ENCODE measurements at places on chromosomes 16 and 17. TPM values are rescaled to one million over a fixed set of nuclear protein-coding genes. Genes with fewer than 3 reads are reported as not detected.

DNA sequence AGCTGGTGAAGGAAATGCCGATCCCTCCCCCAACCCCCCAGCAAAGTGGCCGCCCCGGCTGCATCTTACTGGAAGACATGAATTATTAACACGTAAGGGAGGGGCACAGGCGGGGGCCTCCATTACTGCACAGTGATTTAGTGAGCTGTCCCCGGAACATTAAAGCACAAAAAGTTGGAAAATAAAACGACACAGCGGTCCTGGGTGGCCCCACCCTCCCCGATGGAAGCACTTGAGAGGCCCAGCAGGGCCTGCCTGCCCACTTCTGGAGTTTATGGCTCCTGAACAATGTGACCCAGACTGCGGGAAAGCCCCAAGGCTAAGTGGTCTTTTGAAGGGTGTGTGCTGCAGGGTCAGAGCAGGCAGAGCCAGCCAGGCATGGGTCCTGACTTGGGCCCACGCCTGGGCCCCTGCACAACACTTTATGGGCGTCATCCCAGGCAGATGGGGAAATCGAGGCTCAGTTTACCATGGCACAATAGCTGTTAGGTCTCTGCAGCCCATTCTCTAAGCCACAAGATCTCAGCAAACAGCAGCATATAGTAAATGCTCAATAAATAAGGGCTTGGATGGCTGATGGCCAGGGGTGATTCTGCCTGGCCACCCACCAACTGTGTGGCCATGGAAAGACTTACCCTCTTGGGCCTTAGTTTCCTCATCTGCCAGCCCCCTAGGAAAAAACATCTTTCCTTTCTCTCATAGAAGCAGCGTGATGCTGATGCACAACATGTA, 22.8 kb downstream of the CCDC102A start:
- no peak for DNase-seq

DNA sequence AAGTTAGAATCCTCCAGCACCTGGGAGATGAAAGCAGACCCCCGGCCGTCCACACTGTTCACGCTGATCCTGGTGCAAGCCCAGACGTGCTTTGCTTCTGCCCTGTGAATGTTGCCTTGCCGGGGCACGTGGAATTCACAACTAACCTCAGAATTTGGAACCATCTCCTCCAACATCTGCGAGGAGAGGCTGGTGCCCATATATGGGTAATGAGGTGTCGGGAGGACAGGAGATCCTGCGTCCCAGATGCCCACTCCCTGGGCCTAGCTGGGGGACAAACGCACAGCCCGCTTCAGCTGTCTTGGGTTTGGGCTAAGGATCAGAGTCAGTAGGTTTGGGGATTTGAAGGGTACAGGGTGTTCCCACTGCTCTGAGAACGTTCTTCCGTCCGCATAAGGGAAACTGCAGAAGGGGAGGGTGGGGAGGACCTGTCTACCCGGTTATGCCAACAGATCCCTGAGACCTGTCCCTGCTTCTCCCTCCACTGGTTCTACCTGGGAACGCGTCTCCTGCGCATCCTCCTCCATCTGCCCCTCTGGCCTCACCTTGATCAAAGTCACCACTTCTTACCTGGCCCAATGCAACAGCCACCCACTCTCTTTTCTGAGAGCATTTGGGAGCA, 14.1 kb downstream of the PPL start:
- no peak for DNase-seq

DNA sequence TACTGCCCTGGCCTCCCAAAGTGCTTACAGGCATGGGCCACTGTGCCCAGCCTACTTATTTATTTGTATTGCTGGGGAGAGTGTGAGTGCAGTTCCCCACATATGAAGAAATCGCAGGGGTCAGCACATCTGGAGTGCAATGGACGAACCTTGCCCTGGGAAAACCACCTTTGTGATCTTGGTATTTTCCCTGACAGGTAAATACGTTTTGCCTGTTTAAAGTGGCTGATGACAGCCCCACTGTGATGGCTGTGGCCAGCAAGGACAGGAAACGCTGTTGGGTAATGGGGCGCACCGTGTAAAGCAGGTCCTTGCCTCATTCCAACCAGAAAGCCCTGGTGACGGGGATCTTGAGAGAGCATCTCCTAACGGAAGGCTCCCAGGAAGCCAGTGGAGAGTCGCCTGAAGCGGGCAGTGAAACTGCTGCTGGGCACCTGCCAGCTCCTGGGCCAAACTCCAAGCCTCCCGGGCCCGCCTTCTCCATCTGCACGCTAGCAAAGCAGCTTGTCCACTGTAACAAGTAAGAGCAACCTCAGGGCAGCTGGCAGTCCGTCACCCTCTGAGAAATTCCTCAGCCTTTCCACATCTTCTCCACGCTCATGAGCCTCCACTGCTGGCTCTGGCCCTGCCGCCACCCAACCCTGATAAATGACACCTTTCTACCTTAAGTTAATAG, 17.5 kb downstream of the EMC8 start:
- no peak for DNase-seq

CMTR2 gene
- total RNA-seq = 12.0 TPM

CLEC19A gene
- not detected for total RNA-seq

FBXW10B gene
- total RNA-seq = 1.4 TPM

All from gastrocnemius medialis (tissue), 4 donors.